ENCODE measurements at places on chromosomes 1 and 21.

DNA sequence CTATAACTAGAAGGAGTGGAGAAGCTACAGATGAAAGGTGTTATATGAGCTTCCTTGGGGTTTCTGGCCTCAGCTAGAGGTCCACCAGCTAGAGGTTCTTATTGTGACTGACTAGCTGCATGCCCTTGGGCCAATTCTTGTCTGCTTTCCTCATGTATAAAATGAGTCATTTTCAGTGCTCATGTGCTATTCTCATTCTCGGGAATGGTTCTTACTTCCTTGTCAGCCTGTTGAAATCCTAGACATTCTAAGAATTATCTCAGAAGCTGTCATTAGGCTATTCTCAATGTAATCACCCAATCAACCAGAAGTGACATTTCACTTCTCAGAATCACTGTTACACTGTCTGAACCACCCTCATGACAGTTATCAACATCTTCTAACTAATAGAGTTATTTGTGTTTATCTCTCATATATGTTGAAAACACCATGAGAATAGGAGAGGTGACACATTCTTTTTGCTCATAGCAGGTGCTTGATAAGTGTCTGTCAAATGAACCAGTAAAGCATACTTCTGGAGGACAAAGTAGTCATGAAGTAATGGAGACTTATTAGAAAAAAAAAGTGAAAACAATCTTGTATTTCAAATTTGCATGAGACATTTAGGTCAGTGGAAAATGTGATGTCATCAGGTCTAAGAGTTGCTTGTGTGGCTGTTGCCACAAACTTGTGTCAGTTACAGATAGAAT, 122.8 kb upstream of the IVNS1ABP start:
- no peak for DNase-seq

- no peak for DNase-seq
These were observed 37.7 kb downstream of the COQ8A start for GRCh38 chr1:226977643-226978431.

GRCh38 chr1:77489910-77490309, 192.5 kb downstream of the ZZZ3 start:
- DNase-seq: no peak

- no peak for DNase-seq
These were observed 28.6 kb upstream of the LRRC3 start for GRCh38 chr21:44426663-44427191.

GRCh38 chr1:204124639-204125038, 27.2 kb downstream of the ETNK2 start:
- DNase-seq: no peak

DNA sequence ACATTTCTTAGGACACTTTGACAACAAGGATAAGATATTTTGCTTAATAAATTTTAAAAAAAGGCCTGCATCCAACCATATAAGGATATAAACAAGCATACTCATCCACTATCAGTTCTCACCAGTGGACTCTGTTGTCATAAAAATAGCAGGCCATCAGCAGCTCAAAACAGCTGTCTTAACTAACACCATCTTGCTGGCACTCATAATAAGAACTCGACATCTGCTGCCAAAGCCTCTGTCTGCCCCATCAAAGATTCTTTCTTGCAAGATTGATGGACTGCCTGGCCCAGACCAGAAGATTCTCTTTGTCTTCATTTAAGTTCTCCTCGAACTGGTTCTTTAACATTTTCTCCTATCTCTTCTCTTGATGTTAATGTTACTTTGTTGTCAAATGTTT, 10.1 kb downstream of the JMJD4 start:
- no peak for DNase-seq

DNA sequence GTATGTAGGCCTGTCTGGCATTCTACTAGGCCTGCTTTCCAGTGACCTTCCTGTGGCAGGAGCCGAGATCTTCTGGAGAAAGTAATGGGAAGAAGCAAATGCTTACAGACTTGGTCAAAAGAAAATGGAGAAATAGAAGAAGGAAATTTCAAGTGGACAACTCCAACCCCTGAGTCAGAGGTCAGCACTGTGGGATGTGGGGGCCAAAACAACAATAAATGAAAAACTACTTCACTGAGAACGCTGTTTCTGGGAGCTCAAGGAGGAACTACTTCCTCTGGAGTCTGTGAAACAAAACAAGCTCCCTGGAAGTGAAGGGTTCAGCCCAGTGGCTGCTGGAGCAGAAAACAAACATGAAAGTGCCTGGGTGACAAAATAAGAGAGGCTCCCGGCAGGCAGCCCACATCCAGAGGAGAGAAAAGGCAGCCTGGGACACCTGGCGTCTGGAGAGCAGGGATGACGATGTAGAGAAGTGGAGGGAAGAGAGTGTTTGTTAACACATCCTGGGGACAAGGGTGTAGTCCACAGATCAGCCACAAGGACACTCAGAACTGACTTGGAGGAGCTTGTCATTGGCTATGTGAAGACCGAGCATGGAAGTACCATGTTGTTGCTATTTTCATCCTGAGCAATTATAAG, 355.2 kb downstream of the SMYD3 start:
- no peak for DNase-seq

GRCh38 chr1:211722277-211723175, 47.1 kb upstream of the NEK2 start:
- DNase-seq: no peak

- DNase-seq: no peak
These were observed 271.8 kb downstream of the MATN1 start for GRCh38 chr1:30451532-30452125.

GRCh38 chr1:234108921-234109320, 204.4 kb downstream of the SLC35F3 start:
- DNase-seq: no peak

DNA sequence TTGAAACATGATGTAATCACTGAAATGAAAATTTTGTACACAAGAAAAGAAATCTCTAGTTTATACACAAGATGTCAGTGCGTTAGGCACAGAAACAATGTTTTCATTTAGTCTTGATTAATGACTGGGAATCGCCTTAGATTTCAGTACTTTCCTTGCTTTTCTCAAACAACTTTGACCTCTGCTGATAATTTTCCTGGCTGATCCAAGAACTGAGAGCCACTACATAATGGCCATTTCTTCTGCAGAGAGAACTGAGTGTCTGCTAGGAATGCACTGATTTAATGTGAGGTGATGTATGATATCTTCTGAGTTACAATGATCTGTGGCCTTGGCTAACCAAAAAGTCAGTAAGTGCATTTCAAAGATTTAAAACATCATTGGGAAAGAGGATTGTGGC, 308.1 kb downstream of the CTH start:
- DNase-seq: no peak

DNA sequence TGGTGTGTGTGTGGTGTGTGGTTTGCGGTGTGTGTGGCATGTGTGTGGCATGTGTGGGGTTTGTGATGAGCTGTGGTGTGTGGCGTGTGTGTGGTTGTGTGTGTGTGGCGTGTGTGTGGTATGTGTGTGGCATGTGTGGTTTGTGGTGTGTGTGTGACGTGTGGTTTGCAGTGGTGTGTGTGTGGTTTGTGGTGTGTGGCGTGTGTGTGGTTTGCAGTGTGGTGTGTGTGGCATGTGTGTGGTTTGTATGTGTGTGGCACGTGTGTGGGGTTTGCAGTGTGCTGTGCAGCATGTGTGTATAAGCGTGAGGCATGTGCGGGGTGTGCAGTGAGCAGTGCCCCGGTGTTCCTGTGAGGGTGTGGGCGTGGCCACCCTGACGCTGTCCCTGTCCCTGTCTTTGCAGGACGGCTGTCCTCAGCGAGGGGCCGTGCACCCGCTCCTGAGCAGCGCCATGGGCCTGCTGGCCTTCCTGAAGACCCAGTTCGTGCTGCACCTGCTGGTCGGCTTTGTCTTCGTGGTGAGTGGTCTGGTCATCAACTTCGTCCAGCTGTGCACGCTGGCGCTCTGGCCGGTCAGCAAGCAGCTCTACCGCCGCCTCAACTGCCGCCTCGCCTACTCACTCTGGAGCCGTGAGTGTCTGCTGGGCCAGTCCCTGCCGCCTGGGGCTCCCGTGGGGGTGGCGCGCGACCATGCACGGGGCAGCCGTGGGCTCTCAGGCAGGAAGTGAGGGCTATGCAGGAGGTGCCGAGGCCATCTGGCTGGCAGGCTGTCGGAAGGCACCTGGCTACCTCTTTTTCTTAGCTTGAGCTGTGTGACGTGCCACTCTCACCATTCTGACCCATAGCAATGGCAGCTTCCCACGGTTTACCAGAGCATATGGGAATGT, 52.6 kb upstream of the TRAPPC10 start:
- no peak for DNase-seq

- no peak for DNase-seq
These were observed 4.5 kb upstream of the IL10RB start for GRCh38 chr21:33261635-33262034.

GRCh38 chr1:60091195-60091715, 17.7 kb upstream of the C1orf87 start:
- DNase-seq: no peak

- no peak for DNase-seq
These were observed 216.9 kb downstream of the MATN1 start for GRCh38 chr1:30506291-30507015.

DNA sequence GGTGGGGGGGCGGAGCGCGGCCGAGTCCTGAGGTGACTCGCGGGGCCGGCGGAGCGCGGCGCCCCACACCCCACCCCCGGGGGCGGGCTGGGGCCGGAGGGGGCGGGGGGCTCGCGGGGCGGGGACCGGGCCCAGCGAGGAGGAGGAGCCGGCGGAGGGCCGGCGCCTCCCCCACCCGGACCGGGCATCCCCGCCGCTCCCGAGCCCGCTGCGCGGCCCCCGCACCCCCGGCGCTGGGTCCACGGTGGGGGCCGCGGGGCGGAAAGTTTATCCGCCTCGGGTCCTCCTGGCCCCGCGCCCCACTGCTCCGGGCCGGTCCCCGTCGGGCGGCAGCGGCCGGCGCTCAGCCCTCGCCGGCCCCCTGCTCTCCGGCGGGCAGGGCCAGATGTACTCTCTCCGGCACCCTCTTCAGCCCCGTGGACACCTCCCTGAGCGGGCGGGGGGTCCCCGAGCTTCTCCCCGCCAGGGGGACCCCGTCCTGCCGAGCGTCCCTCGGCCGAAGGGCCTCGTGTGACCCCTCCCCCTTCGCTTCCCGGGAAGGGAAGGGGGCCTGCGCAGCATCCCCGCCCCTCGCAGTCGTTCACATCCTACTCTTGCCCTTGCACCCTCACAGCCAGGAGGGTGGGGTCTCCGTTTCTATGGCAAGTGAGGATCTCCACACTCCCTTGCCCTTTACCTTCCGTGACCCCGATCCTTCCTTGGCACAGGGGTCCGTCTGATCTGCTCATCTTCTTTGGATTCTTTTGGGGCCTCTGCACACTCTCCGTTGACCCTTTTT, 663 bp downstream of the CAMTA1 start:
- peak; percentile 9 for DNase-seq

GRCh38 chr1:193415256-193415655, 228.8 kb upstream of the B3GALT2 start:
- DNase-seq: no peak

DNA sequence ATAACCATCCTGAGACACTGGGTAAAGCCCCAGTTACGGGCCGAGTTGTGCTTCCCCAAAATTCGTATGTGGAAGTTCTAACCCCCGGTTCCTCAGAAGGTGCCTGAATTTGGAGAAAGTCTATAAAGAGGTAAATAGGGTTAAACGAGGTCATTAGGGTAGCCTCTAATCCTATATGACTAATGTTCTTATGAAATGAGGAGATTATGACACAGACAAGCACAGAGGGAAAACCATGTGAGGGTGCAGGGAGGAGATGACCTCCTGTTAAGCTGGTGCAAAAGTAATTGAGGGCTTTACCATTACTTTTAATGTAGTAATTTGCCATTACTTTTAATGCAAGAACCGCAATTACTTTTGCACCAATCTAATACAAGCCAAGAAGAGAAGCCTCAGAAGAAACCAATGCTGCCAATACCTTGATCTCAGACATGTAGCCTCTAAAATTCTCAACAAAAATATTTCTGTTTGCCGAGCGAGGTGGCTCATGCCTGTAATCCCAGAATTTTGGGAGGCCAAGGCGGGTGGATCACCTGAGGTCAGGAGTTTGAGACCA, 260.8 kb downstream of the GPATCH2 start:
- no peak for DNase-seq

- DNase-seq: no peak
These were observed 226.6 kb upstream of the ZRANB2 start for GRCh38 chr1:71307451-71307850.

DNA sequence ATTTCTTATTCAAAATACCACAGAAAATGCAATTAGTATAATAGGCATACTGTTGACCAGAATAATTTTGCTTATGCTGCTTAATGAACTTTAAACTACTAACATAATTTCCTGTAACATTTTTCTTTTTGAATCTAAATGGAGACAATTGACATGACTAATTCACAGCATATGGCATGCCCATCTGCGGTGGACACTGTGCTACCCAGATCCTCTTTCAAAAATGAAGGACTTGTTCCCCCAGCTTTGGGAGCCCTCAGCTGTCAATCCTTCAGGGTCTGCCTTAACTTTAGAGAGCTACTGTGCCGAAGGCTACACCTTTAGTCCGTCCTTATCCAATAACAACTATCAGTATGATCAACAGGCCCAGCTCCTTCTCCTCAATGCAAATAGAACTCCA, 789.0 kb downstream of the PLA2G4A start:
- no peak for DNase-seq

DNA sequence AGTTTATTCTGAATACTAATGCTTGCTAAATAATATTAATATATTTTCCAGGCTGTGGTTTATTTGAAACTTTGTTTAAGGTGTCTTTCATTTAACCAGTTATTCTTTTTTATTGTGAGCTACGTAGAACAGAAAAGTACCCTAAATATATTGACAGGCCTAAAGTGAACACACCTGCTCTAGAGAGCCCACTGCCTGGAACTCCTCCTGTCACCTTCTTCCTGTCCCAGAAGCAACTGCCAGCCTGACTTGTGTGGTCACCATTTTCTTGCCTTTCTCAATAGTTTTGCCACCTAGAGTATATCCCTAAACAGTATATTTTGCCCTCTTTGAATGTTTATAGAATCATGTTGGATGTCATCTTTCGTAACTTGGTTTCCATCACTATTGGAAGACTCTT, 48.5 kb downstream of the SCCPDH start:
- DNase-seq: no peak

- DNase-seq: no peak
These were observed 166.4 kb upstream of the AJAP1 start for GRCh38 chr1:4488018-4488417.

- DNase-seq: no peak
These were observed 207.7 kb downstream of the GREM2 start for GRCh38 chr1:240404286-240404685.

DNA sequence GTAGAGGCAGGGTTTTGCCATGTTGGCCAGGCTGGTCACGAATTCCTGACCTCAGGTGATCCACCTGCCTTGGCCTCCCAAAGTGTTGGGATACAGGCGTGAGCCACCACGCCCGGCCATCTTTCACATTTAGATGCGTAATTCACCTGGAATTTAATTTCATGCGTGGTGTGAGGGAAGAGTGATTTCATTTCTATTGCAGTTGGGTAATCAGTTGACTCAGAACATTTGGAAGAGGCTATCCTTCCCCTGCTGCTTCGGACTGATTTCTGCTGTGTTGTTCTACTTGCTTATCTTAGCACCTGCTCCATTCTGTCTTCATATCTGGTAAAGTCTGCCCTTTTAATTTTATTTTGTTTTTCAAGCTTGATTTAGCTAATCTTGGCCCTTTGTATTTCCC, 19.1 kb downstream of the DIP2A start:
- no peak for DNase-seq

Measured in stimulated activated CD8-positive, alpha-beta memory T cell treated with anti-CD3 and anti-CD28 coated beads, Interleukin-4, amount 100 ng/mL, for 1 hour (primary cell).